ENCODE measurements at places on chromosomes 12 and 14. TPM values are rescaled to one million over a fixed set of nuclear protein-coding genes. Genes with fewer than 3 reads are reported as not detected.

The BDKRB2 gene
- total RNA-seq: 16.1 TPM

The JAG2 gene
- total RNA-seq: 26.1 TPM

The GALC gene
- total RNA-seq: 29.4 TPM

- DNase-seq: no peak
Observed at GRCh38 chr12:127680516-127680915, 586.5 kb upstream of the TMEM132C start.

- no peak for DNase-seq
Observed at GRCh38 chr12:79512068-79512467, 178.7 kb downstream of the PAWR start.
